Thoracic aorta (tissue), 2 donors: ENCODE measurements at places on chromosomes 13 and 19.

- DNase-seq = no peak
Observed at GRCh38 chr13:110161112-110161882, 145.7 kb downstream of the COL4A1 start.

GRCh38 chr19:4068047-4068966 is 1.6 kb upstream of the ZBTB7A start:
- DNase-seq = no peak

DNA sequence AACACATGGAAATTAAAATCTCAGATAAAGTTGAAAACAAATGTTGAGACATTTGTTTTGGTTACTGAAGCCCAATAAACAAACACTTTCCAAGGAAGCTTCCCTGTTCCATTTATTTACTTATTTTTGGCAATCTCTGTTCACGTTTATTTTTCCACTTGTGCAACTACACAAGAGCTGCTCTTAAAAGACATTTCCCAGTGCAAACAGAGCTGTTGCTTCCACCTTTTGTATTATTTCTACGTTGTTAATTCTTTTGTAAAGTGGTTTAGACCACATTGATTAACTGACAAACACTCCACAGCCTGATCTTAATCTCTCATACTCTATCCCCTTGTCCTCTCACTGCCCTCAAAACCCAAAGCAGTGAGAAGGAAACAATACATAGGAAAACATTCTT is 757.6 kb downstream of the LIG4 start:
- no peak for DNase-seq

DNA sequence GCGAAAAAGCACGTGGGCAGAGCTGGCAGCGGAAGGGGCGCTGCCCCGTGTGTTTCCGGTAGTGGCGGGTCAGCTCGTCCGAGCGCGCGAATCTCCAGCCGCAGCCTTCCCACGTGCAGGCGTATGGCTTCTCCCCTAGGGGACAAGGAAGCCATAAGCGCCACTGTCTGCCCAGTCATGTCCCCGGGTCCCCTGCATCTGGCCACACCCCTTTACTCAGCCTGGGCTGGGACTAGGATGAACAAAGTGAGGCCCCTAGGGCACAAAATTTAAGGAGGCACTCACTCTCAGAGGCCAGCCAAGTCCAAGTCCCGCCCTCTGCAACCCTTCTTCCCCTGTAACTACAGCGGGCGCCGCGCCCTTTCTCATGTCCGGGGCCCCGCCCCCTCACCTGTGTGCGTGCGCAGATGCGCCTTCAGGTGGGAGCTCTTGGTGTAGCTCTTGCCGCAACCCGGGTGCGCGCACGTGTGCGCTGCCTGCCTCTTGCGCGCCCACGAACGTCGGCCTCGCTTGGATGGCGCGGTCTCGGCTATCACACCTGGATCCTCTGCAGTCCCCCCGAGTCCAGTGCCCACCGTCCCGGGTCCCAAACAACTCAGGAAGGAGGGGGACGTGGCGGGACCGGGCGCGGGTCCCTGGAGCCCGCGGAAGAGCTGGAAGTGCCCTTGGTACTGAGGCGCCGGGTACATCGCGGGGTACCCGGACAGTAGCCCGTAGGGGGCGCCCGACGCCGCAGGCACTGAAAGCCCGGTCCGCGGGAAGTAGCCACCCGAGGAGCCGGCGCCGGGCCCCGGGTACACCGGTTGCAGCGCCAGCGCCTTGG is 1.9 kb downstream of the KLF1 start:
- DNase-seq = no peak

- DNase-seq = no peak
Observed at GRCh38 chr19:41694196-41694595, 6.1 kb upstream of the CEACAM7 start.

- DNase-seq = no peak
Observed at GRCh38 chr19:4198467-4199126, 16.1 kb downstream of the ANKRD24 start.

- no peak for DNase-seq
Observed at GRCh38 chr19:366951-367350, 22.4 kb upstream of the MIER2 start.

- DNase-seq = no peak
Observed at GRCh38 chr19:51157265-51157664, 15.2 kb downstream of the SIGLEC7 start.

- DNase-seq = no peak
Observed at GRCh38 chr13:48266150-48266549, 33.1 kb downstream of the ITM2B start.

- no peak for DNase-seq
Observed at GRCh38 chr19:45768655-45768983, 433 bp downstream of the SIX5 start.

GRCh38 chr19:6229951-6230712 is 49.6 kb downstream of the MLLT1 start:
- DNase-seq = no peak

DNA sequence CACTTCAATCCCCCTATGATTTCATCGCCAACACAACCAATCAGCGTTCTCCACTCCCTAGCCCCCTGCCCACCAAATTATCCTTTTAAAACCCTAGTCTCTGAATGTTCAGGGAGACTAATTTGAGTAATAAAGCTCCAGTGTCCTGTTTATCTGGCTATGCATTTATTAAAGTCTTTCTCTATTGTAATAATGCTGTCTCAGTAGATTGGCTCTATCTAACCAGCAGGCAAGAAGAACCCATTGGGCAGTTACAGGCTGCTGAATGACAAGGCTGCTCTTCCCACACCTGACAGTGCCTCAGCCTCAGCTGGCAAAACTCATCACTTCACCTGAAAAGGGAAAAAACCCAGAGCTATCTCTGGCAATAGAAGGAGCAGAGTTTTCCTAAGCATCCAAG is 20.2 kb upstream of the CHST8 start:
- DNase-seq = no peak

DNA sequence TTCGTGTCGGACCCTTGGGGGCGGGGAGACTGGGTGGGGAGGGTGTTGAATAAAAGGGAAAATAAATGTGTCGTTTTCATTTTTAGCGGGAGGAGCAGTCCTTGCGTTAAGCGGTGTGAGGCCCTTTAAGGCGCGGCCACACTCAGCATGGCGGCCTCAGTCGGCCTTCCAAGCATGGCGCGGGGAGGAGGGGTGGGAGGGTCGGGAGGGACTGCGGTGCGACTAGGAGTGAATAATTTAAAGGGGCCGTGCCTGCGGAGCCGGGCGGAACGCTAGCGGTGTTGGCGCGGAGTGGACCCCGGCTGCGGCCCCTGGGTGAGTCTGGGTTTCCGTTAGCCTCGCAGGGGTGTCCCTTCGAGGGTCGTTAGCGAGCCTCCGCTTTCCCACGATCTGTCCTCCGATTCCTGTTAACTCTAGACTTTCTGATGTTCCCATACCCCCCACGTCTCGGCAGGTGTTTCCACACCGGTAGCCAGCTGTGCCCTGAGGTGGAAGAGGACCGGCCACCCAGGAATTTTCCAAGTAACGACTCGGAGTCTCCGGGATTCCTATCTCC is 1.5 kb upstream of the PNPLA6 start:
- peak; percentile 53 for DNase-seq

- DNase-seq = no peak
Observed at GRCh38 chr13:74131227-74131626, 3.0 kb downstream of the KLF12 start.

GRCh38 chr13:74769333-74769732 is 635.1 kb upstream of the KLF12 start:
- DNase-seq = no peak

GRCh38 chr19:48770266-48770665 is 14.9 kb downstream of the FGF21 start:
- no peak for DNase-seq

- no peak for DNase-seq
Observed at GRCh38 chr13:98803921-98804320, 51.4 kb upstream of the SLC15A1 start.

DNA sequence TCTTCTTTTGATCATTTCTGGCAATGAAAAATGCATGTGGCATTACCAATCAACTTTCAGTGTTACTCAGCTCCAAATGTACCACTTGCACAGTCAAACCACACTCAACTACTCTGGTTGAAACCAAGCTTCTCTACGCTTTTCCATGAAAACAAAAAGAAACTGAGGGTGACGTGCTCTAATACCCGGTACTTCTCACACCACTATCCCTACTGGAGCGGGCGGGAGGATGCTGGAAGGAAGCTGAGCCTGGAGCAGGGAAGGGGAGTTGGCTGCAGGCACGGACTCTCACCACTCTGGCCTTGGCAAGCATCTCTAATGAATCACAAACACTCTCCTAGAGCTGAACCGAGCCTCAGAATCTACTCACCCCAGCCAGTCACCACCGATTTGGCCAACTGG is 48.2 kb downstream of the STK24 start:
- DNase-seq = no peak

DNA sequence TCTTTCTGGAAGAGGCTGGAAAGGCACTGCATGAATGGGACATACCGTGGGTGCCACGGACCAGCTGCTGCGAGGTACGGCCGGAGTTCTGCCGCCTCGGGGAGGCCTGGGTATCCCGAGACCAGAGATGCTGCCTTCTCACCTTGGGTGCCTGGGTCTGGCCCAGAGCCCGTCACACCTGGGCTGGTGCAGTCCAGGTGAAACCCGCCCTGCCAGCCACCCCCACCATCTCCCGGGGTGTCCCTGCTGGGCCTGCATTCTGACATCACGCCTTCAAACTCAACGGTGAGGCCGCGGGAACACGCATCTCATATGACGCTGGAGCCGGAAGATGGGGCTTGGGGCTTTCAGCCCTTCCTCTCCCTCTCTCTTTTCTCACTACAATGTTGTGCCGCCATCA is 98.0 kb downstream of the GADD45B start:
- DNase-seq = no peak

DNA sequence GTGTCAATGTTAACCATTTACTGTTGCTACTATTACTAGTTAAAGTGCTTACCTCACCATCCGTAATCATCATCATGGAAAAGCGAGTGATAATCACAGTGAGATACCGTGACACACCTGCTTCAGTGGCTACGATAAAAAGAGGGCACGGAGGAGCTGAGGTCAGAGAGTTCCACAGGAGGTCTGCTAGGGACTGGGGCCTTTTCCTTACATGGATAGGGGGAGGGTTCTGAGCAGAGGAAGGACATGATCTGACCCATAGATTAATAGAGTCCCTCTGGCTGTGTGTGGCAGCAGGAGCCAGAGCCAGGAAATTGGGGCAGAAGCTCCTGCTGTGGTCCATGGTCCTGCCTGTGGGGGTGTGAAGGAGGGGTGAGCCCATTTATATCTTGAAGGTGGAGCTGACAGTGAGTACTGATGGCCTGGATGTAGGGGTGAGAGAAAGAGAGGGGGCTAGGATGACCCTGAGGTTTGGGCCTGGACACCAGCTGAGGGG is 136.7 kb downstream of the SIPA1L3 start:
- DNase-seq = no peak

- DNase-seq = no peak
Observed at GRCh38 chr13:30332456-30333143, 25.2 kb upstream of the KATNAL1 start.

DNA sequence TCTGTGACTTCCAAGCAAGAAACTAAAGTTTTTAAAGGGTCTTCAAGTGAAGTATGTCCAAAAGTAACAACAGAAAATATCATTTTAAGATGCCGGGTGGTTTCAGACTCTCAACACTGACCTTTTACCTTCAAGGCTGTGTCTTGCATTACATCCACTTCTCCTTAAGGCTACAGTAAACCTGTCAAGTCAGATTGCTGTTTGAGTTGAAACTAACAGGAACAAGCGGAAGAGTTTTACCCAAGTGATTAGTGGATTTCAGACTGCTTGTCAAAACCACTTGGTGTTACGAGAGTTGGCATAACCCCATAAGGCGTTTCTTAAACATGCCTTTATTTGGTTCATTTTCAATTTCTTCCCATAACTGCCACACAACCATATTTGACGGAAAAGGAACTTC is 283.1 kb downstream of the DCT start:
- DNase-seq = no peak

GRCh38 chr19:51325161-51325976 is 13.9 kb downstream of the IGLON5 start:
- no peak for DNase-seq

GRCh38 chr13:107767119-107767518 is 448.2 kb downstream of the LIG4 start:
- no peak for DNase-seq
